ENCODE measurements at places on chromosomes 7 and 10. TPM values are rescaled to one million over a fixed set of nuclear protein-coding genes. Genes with fewer than 3 reads are reported as not detected.
A peak's percentile ranks its signal among the peaks of the same experiment; 100 is the strongest.

- no peak for DNase-seq
These were observed 712.0 kb downstream of the INHBA start for GRCh38 chr7:40990841-40991240.

- no peak for DNase-seq
These were observed 23.4 kb upstream of the LIPA start for GRCh38 chr10:89274928-89275327.

- DNase-seq = no peak
These were observed 91.4 kb upstream of the ZPBP start for GRCh38 chr7:50184271-50184990.

- DNase-seq = no peak
These were observed 458.6 kb upstream of the KLF6 start for GRCh38 chr10:4243651-4244050.

DNA sequence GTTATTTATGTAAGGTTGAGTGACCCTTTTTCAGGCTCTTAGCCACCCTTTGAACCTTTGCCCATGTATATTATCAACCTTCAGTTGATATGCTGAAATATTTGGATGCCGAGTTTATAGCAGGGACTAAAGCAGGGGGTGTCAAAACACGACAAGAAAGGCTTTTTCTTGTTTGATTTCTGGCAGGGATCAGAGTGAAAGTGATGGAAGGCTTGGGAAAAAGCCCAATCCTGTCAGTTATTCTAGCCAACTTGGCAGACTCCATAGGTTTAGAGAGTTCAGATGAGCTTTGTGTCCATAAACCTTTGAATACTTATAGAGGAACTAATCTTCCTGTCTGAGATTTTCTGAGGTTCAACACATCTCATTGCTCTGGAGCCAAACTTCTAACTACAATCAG, 47.5 kb downstream of the INHBA start:
- no peak for DNase-seq

DNA sequence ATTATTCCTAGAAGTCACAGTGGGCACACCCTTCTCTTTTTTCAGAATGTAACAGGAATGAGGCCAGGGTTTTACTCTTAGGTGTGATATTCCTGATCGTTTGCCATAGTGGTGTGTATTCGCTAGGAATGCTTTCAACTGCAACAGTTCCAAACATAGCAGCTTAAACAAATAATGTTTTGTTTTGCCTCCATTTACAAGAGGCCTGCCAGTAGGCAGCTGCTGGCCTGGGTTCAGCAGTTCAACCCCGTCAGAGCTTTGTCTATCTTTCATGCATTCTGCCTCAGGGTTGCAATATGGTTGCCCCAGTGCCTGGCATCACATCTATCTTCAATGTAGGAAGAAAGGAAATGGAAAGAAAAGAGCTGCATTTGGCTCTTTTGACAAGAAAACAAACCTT, 21.7 kb upstream of the RET start:
- DNase-seq = no peak

DNA sequence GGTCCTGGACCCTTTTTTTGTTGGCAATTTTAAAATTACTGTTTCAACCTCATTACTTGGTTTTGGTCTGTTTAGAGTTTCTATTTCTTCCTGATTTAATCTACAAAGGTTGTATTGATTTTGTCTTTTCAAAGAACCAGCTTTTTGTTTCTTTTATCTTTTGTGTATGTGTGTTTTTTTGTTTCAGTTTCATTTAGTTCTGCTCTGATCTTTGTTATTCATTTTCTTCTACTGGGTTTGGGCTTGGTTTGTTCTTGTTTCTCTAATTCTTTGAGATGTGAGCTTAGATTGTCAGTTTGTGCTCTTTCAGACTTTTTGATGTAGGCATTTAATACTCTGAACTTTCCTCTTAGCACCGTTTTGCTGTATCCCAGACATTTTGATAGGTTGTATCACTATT, 8.5 kb upstream of the MRPS33 start:
- DNase-seq = no peak

GRCh38 chr7:41559426-41559825, 143.5 kb downstream of the INHBA start:
- no peak for DNase-seq

DNA sequence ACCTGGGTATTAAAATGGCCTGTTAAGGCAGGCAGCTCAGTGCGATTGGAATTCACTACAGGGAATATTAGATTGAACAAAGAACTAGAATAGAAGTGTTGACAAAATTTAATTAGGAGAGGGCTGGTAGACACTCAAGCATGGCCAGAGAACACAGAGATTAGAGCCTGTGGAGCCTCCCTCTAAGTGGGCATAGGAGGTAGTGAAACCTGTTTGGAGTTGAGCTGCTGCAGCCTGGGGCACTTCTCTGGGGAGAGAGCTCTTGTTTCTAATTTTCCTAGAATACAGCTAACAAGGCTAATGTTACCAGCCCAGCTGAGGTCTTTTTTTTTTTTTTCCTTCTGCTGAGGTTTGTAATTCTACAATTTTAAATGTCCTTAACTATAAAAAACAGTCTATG, 46.4 kb downstream of the TMEM168 start:
- DNase-seq = no peak

- DNase-seq = peak; percentile 74
These were observed 139.3 kb upstream of the HDAC9 start for GRCh38 chr7:18356191-18356645.

- no peak for DNase-seq
These were observed 48.0 kb downstream of the CAMK1D start for GRCh38 chr10:12397147-12397896.

- peak; percentile 64 for DNase-seq
These were observed 17.2 kb downstream of the AP5Z1 start for GRCh38 chr7:4792537-4793126.

GRCh38 chr10:24249829-24250415, 41.0 kb downstream of the KIAA1217 start:
- peak; percentile 34 for DNase-seq

GRCh38 chr10:132524443-132525285, 12.9 kb upstream of the INPP5A start:
- DNase-seq = no peak

DNA sequence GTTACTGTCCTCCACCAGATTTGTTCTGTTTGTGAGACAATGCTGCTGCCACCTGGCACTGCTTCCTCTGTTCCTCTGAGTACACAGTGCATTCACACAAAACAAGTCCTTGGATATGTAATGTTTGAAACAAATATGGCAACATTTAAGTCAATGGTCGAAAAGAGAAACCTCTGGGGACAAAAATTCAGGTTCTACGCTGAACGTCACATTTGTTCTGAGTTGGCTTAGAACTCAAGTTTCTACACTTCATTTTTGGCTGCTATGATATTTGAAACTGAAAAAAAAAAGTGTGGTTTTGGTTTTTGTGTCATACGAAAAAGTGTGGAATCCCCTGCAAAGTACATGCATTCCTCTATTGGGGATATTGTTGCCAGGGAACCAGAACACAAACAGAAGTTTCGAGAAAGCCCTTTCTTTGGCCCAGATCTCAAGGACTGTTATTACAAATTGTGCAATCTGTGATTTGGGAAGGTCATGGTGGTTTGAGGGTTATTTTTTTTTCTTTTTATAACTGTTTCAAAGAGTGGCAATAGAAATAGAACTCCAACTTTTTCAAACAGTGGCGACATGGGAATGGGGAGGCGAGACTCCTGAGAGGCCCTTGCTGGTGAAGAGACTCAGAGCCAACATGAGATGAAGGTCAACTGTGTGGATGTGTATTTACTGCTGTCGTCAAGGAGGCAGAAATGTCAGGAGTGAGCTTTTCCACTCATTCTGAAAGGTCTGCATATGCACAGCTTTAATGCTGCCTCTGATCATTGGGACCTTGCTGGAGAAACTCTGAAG, 127.5 kb downstream of the CUBN start:
- peak; percentile 67 for DNase-seq

- DNase-seq = no peak
These were observed 7.2 kb downstream of the VSIR start for GRCh38 chr10:71765906-71766716.

GRCh38 chr10:48655411-48656240, 29.0 kb upstream of the WDFY4 start:
- DNase-seq = no peak

DNA sequence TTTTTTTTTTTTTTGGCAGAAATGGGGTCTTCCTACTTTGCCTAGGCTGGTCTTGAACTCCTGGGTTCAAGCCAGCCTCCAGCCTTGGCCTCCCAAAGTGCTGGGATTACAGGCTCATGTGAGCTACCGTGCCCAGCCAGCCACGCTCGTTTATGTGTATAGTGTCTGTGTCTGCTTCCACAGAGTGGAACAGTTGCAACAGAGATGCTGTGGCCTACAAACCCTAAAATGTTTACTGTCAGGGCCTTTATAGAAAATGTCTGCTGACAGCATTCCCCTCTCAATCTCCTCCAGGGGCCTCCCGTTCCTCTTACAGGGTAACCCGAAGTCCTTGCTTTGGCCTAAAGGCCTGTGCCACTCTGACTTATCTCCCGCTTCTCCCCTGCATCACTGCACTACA, 87.6 kb upstream of the LEP start:
- no peak for DNase-seq

- no peak for DNase-seq
These were observed 1.5 kb downstream of the IRF5 start for GRCh38 chr7:128939075-128939860.

DNA sequence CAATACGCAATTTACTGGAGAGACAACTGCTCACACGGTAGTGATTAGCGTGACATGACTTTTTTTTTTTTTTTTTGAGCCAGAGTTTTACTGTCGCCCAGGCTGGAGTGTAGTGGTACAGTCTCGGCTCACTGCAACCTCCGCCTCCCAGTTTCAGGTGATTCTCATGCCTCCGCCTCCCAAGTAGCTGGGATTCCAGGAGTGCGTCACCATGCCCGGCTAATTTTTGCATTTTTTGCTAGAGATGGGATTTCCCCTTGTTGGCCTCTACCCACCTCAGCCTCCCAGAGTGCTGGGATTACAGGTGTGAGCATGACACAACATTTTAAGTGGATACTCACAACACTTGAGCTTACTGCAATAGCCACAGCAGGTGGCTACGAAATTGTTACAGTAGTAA, 11.9 kb downstream of the ARL4A start:
- no peak for DNase-seq

GRCh38 chr7:111071556-111071955, 19.4 kb upstream of the LRRN3 start:
- DNase-seq = no peak

DNA sequence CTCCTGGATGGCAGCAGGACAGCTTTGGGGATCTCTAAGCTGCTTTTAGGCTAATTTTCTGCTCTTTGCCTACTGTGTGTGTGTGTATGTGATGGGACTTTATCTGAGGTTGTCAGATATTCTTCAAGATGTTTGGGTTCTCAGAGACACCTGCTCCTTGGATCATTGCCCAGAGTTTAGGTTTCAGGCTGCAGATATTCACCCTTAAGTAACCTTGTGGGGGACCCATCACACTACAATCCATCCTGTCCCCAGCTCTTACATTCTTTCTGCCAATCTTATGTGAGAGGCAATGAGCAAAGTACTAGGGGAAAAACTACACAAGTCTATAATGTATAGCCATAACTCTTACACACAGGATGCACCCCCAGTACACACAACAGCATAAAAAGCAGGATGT, 263.0 kb upstream of the ZWINT start:
- no peak for DNase-seq

- no peak for DNase-seq
These were observed 718 bp upstream of the UMAD1 start for GRCh38 chr7:7639847-7640220.

LLCFC1 gene
- not detected for total RNA-seq

CTTNBP2 gene
- total RNA-seq = 17.6 TPM

ZNF365 gene
- 27.2 TPM for total RNA-seq

EBLN1 gene
- total RNA-seq = not detected
